ENCODE measurements at places on chromosomes 16 and 17. TPM values are rescaled to one million over a fixed set of nuclear protein-coding genes. Genes with fewer than 3 reads are reported as not detected.

GRCh38 chr17:56808503-56808902 lies 25.2 kb downstream of the C17orf67 start:
- no peak for DNase-seq

The CES1 gene
- 26.4 TPM for total RNA-seq

The CIAO2B gene
- 111 TPM for total RNA-seq

DNA sequence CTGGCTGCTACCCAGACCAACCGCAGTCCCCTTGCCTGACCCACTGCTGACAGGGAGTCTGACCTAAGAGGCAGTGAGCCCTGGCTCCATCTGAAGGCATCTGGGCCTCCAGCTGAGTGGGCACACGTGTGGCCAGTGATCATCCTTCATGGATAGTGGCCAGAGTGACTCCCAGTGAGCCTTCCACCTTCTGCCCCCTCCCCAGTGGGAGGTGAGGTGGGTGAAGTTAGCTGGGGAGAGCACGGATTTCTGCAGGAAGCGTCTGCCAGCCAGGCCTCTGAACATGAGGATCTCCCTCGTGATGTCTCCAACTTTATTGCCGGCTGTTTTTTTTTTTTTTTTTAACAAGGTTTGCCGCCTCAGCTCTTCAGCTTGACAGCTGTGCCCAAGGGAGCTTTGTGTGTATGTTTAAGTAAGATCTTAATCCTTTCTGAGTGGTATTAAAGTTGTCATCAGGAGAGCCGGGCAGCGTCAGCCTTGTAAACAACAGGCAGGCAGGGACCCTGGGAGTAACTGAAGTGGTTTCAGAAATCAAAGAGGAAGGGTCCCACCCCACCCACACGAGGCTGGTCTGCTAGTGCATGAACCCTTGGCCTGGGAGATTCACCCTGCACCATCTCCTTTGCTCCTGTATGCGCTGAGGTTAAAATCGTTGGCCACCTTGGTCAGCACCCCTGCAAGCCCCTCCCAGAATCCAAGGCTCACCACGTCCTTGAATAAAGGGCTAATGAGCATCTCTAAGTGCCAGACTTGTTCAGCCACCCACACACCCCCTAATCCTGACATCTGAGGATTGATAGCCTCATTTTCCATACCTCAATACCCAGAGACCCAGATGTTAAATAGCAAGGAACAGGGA lies 33.3 kb downstream of the RHBDL3 start:
- no peak for DNase-seq

- DNase-seq: no peak
Observed at GRCh38 chr16:31709181-31709580, 164.4 kb upstream of the ZNF267 start.

- DNase-seq: no peak
Observed at GRCh38 chr17:75639771-75640555, 6.7 kb downstream of the SMIM5 start.

The NPIPA8 gene
- total RNA-seq: not detected

- no peak for DNase-seq
Observed at GRCh38 chr17:49359990-49360795, 1.9 kb downstream of the ZNF652 start.

The OR1A2 gene
- total RNA-seq: not detected

The TRAP1 gene
- total RNA-seq: 85.2 TPM

- DNase-seq: no peak
Observed at GRCh38 chr17:59520251-59520650, 45.2 kb upstream of the DHX40 start.

DNA sequence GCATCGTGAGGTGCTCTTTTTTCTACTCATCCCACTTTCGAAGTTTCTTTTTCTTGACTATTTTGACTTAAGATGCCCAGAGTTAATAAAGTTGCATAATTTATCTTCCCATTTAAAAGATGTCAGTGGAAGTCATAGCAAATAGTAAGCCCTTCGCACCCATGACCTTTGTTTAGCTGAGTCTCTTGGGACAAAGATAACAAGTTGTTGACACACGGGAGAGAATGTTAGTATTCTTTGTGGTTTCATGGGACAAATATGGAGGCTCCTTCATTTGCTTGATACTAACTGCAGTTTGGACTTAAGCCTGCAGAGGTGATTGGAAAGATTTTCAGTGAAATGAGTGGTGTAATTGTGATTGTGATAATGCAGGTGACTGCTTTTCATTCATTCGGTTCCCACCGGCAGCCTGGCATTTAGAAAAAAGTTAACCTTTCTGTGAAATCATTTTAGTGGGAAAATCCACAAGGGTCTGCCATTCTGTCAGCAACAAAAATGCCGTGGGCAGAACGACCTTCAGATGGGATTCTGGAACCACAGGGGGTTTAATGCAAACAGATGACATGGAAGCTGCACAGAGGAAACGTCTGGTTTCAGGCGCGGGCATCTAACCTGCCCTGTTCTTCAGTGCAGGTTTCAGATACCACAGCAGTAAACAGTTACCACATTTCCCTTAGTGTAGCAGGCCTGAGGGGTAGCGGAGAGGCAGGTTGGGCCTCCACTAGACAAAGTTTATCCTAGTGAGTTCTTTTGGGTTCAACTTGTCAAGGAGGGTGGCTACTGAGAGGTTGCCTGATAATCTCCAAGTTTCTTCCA lies 123.0 kb downstream of the RPTOR start:
- no peak for DNase-seq

DNA sequence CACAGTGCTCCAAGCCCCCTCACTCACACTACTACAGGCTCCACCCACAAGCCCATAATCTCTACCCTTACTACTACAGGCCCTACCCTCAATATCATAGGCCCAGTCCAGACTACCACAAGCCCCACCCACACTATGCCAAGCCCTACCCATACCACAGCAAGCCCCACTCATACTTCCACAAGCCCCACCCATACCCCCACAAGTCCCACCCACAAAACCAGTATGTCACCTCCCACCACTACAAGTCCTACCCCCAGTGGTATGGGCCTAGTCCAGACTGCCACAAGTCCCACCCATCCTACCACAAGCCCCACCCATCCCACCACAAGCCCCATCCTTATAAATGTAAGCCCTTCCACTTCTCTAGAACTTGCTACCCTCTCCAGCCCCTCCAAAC lies 13.8 kb downstream of the RIPOR1 start:
- no peak for DNase-seq

GRCh38 chr17:7490144-7490543 lies 6.0 kb downstream of the POLR2A start:
- no peak for DNase-seq

DNA sequence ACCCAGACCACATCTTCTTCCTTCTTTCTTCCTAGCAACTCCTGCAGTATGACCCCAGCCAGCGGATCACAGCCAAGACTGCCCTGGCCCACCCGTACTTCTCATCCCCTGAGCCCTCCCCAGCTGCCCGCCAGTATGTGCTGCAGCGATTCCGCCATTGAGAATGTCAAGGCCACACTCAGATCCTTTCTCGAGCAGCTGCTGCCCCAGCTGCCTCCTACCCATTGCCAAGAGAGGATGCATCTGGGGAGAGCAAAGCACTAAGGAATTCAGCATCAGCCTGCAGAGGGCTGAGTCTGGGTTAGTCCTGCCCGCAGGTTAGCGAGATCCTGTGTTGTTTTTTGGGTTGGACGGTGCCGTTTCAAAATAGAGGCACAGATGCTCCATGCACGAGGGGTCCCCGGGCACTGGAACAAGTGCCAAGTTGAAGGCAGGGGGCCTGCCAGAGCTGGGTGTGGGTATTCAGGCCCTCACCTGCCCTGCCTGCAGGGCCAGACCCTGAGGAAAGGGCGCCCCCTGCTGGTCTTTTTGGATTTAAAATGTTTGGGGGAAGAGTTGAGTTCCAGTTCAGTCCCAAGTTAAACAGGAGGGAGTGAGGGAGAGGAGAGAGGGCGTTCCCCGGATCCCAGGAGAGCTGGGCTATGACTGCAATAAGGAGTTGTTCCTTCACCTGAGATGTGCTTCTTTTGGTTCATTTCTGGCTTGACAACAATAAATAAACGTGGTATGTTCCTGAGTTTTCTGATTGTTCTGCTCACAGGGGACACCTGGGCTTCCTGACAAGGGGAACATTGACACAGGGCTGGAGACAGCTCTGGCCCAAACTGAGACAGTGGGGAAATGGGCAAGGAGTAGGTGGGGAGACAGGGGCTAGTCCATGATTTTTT lies 4.9 kb downstream of the CDK3 start:
- peak; percentile 66 for DNase-seq

- no peak for DNase-seq
Observed at GRCh38 chr16:71230122-71230845, at the start of gene HYDIN. TSS of gene HYDIN (minus strand) at chr16:71230722. CDS start at chr16:71186895, 43,827 bp downstream.

The NPIPB9 gene
- total RNA-seq: 9.6 TPM

- DNase-seq: no peak
Observed at GRCh38 chr17:67336859-67337258, 29.5 kb downstream of the PSMD12 start.

The FOXN1 gene
- total RNA-seq: not detected

DNA sequence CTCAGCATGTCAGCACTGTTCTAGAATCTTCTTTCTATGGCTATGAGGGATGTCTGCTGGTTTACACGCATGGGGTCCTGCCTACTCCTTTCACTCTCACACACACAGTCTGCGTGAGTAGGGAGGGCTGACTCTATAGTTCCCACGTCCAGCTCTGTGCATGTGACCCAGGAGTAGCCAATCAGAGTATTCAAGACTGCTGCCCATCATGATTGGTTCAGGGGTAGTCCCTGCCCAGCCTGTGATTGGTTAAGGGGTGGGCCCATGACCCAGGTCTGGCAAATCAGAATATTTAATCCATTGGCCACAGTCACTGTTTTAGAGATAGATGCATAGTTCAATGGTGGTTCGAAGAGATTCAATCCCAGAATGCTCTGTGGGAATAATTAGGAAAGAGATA lies 151.3 kb upstream of the IRX3 start:
- no peak for DNase-seq

GRCh38 chr17:78125138-78125913 lies 3.2 kb downstream of the TMC6 start:
- no peak for DNase-seq

DNA sequence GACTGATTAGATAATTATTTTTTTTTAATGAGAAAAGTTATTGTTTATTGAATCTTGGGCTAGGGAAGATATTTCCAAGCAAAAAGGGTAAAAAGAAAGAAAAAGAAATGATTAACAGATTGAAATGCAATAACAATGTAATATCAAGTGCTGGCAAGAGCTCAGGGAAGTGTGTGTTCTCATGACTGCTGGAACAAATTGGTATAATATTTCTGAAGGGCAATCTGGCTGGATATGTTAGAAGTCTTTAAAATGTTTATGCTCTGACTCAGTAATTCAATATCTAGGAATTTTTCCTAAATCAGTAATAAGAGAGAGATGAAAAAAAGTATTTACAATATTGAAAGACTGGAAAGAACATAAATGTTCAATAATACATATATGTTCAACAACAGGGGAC lies 7.6 kb upstream of the ZNF624 start:
- no peak for DNase-seq

DNA sequence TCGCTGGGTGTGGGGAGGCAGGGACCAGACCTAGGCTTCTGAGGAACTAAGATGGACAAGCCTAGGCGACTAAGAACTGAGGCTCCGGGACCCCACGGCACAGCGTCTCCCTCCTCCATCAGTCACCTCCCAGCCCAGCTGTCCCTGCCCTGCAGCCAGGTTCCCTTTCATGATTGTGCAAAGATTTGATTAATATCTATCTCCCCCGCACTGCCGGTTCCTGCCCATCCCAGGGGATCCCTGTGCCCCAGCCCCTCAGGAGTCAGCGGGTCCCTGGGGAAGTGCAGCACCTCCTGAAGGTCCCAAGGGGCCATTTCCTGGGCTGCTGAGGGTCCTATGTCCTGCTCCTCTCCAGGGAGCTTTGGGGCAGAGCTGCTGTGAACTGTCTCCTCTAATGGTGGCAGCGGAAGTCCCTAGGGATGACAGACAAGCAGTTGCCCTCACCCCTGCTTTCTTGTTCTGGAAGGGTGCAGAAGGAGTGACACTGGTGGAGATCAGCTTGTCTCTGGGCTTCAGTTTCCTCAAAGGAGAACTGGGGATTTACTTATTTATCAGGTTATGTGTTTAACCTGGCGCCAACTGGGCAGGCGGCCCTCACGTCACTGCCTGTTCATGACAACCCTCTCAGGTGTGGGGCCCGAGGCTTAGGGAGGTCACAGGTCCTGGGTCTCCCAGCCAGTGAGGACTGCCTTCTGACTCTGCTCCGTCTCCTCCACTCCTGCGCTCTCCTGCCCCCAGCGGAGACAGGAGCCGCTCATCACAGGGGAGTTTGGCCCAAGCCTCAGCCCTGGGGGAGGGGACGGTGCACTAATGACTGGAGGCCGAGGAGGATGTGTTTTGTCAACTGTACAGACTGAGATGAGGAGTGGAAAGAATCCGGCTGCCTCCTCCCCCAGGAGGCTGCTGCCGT lies 1.9 kb upstream of the C16orf74 start:
- DNase-seq: no peak

Data from tibial nerve (tissue), 4 donors.